ENCODE measurements at places on chromosomes 7 and 10. TPM values are rescaled to one million over a fixed set of nuclear protein-coding genes. Genes with fewer than 3 reads are reported as not detected.
A peak's percentile ranks its signal among the peaks of the same experiment; 100 is the strongest.

The NSUN5 gene
- total RNA-seq = 17.1 TPM

The TUBAL3 gene
- total RNA-seq = not detected

The MICALL2 gene
- total RNA-seq = 30.4 TPM

The MRPS17 gene
- total RNA-seq = 13.4 TPM

The ADCYAP1R1 gene
- total RNA-seq = not detected

The TECPR1 gene
- 20.3 TPM for total RNA-seq

The AMPH gene
- total RNA-seq = 4.4 TPM

The SUGCT gene
- total RNA-seq = 21.7 TPM

GRCh38 chr7:66768865-66769832 lies 28.6 kb downstream of the RABGEF1 start:
- DNase-seq = peak; percentile 22

DNA sequence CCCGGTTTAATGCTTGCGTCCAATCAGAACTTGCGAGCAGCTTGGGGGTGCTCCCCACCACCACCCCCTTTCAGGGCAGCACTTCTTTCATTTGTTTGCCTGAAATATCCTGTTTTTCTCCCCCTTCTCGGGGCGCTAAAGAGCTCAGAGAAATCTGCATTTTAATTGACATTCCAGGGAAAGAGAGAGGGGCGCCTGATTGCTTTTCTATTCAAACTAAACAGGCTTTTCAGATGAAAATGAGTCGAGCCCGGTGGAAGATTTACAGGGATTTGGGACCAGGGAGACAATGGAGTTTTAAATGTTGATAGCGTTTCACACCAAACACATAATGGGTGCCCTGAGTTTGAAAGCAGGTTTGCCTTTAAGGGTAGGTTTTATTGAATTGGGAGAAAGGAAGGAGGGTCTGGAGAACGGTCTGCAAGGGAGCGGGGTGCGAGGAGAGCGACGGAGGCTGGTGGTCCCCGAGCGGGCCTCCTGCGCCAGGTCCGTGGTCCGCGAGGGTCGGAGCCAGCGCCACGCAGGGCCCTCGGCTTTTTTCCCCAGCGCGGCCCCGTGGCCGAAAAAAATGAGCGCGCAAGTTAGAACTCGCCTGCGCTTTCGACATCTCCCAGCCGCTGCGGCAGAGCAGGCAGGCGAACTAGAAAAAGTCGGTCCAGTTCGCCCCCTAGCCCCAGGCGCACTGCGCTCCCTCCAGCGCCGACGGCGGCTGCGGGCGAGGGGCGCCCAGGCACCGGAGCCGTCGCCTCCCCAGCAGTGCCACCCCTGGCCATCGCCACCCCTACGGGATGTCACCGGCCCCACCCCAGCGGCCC lies 1.3 kb downstream of the FGFR2 start:
- DNase-seq = peak; percentile 92

DNA sequence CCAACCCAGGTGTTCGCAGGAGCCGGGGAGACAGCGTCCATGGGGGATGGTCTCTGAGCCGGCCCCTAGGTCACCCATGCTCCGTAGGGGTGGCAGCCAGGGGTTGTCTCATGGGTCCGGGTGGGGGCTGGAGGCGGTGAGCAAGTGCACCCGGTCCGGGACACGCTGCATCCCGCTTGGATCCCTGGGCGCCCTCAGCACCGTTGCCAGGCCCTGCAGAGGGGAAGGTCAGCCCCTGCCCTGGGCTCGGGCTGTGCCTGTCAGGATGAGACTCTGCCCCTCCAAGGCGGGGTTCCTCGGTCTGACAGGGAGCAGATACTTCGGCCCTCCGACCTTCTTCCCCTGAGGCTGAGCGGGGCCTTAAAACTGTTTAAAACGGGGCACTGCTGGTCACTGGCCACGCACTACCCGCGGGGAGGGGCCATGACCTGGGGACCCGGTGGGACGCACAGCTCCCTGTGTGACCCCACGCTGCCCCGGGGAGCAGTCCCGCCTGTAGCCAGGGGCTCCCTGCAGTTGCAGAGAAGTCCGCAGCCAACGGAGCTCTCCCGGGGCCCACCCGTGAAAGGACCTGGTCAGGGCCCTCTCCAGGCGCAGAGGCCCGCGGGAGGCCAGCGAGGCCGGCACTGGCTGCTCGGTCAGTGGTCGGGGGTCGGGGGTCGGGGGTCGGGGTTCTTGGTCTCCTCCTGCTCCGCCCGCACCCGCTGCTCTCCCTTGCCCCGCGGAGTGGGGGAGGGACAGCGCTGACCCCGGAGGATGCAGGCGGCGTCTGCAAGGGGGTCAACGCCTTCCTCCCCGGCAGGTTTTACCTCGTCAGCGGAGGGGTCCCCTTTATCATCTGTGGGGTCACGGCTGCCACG lies 33.4 kb upstream of the KNDC1 start:
- DNase-seq = peak; percentile 87

GRCh38 chr7:33072471-33072870 lies 9.9 kb upstream of the NT5C3A start:
- DNase-seq = peak; percentile 81

DNA sequence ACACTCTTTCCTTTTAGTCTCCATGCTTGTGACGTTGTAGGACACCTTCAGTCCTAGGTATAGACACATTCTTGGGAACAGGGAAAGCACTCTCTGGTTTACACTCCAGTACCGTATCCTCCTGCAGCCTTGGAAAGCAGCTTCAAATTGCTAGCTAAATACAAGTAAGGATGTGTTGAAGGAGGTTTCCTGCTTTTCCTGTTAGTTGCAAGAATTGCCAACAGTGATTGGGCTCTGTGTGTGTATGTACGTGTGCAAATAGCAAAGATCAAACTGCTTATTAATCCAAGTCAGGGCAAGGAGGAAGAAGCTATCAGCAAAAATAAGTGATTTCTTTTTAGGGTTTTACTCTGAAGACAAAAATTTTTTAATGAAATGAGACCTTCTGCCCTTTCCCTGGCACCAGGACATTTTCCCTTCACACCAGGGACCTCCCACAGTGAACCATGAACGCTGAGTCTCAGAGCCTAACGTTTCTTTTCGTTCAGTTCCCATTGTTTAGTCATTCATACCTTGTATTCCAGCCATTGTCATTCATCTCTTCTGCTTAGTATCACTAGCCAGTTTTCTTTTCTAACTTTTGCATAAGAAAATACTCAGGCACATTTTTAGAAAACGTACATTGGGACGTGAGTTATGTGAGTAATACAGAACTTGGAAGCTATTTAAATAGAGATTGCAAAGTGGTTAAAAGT lies 36.9 kb upstream of the AUTS2 start:
- DNase-seq = no peak

DNA sequence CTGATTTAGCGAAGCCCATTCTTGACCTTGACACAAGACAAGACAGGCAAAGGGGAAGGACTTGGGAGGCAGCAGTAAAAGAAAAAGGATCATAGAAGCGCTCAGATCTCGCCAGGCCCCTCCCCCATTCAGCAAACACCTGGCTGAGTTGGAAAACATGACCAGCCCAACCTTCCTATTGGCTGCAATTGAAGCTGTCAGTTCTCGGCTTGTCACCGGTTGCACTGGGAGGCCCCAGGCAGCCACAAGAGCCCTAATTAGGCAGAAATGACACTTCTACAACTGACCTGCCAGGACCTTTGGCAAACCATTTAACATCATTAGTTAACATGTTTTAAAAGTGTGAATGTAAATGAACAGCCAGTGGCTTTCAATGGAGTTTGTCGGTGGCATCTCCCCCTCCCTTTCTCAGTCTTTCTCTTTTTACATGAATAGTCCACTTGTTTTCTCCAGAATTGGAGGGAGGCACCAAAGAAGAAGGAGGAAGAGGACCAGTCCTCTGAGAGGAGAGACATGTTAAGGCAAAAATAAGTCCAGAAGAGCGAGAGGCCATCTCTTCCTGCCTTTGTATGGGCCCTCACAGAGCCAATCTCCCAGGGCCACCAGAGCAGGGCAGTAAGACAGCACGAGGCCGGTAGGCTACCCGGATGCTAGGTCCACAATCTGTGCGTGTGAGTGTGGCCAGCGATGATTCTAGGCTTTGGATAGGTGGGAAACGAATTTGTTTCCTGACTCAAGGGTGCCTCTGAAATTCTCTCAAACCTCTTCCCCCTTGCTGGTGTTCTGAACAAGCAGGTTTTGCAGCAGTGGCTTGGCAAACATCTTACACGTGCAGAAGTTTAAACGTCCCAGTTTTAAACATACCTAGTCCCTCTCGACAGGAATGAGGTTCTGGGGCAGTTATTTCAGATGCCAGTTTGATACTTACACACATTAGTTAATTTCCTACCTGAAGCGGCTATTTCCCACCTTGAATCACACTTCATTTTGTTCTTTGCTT lies 15.0 kb upstream of the ENO4 start:
- DNase-seq = no peak

- DNase-seq = no peak
Measured at GRCh38 chr10:31686599-31686998, 242.0 kb downstream of the ARHGAP12 start.

DNA sequence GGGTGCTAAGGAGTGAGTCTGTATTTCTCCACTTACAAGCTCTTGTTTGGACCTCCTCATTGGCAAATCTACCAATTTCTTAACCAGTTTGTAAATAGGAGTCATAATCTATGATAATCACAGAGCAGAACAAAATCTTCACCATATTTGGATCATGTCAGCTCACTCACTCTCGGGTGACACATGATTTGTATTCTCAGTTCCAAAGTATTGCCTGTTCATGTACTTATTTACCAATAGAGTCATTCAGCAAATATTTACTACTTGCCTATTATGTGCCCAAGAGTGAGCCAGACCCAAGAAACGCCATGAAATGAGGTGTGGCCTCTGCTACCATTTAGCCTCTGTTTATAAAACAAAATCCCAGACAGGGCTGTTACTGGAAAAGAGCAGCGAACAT lies 114.8 kb downstream of the TSPAN12 start:
- no peak for DNase-seq

DNA sequence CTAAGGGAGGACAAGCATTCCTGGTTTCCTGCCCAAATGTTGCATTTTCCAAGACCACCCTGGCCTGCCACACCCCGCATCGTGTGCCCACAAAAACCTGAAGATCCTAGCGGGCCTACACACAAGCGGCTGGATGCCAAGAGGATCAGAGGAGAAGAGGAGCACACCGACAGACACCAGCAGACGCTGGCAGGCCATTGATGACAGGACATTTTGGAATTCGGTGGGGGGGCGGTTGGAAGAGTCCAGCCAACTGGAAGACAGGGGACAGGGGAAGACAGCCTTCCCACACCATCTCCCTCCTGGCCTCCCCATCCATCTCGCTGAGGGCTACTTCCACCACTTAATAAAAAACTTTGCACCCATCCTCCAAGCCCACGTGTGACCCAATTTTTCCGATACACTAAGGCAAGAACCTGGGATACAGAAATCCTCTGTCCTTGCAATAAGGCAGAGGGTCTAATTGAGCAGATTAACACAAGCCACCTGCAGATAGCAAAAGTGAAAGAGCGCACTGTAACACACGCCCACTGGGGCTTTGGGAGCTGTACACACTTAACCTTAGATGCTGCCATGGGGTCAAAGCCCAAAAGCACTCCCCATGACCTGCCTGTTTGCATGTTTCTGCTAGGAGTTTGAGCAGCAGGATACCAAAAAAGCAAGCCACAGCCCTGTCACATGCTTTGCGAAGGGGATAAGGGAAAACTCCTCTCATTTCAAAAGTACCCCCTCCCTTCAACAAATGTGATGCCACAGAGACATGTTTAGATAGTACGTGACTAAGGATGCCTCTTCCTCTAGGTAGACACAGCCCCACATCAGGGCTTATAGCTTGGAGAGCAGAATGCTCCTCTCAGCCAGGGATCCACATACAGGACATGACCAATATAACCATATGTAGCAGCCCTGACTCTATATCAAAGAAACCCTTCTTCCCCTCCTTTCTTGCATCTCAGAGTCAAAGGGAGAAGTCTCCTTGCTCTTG lies 13.4 kb upstream of the SMNDC1 start:
- no peak for DNase-seq

GRCh38 chr10:19256331-19256730 lies 207.7 kb downstream of the MALRD1 start:
- no peak for DNase-seq

DNA sequence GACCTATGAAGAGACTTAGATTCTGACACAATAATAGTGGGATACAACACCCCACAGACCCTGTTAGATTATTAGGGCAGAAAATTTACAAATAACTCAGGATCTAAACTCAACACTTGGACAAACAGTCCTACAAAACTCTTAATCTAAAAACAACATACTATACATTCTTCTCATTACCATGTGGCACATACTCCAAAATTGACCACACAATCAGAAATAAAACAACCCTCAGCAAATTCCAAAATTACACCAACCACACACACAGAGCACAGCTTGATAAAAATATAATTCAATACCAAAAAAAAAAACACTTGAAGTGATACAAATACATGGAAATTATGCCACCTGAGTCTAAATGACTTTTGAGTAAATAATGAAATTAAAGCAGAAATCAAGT lies 7.8 kb downstream of the ZNF680 start:
- no peak for DNase-seq

Measured in osteoblast (primary cell).